ENCODE measurements at places on chromosomes 3 and 15.

DNA sequence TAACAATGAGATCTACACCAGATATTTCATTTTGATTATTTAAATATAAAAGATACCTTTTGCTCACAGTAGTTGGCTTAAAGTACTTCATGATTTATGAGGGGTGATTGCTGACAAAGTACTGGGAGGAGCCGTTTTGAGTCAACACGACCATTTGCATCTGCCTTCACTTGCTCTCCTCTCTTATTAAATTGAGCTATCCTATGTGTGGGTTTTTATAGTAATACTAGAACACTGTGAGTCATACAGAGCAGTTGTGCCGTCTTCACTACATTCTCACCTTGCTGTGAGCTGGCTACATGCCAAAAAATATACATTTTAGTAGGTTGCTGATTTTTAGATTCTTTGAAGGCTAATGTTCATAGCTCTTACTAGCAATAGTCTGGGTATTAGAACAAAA lies 161.2 kb downstream of the ALCAM start:
- peak; percentile 41 for DNase-seq

- no peak for DNase-seq
Observed at GRCh38 chr3:41330465-41330864, 131.2 kb downstream of the CTNNB1 start.

DNA sequence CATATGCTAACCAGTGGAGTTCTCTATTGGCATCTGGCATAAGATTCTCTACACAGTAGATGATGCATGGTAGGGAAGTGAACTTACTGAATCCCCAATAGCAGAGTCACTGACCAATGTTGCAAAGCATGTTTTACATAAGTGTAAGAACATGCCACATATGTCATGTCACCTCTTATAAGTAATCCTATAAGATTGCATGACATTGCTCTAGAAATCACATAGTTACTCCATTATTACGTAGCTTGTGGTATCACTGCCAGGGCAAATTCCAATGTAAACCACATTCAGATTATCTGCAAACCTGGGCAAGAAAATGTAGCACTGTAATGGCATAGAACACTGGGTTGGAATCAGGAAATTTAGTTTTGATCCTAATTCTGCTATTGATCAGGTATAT lies 198.2 kb upstream of the UMPS start:
- DNase-seq, result no peak

GRCh38 chr3:46296826-46297225 lies 54.6 kb downstream of the CCR3 start:
- DNase-seq, result no peak

GRCh38 chr15:64619880-64620839 lies 155.2 kb downstream of the RBPMS2 start:
- no peak for DNase-seq

DNA sequence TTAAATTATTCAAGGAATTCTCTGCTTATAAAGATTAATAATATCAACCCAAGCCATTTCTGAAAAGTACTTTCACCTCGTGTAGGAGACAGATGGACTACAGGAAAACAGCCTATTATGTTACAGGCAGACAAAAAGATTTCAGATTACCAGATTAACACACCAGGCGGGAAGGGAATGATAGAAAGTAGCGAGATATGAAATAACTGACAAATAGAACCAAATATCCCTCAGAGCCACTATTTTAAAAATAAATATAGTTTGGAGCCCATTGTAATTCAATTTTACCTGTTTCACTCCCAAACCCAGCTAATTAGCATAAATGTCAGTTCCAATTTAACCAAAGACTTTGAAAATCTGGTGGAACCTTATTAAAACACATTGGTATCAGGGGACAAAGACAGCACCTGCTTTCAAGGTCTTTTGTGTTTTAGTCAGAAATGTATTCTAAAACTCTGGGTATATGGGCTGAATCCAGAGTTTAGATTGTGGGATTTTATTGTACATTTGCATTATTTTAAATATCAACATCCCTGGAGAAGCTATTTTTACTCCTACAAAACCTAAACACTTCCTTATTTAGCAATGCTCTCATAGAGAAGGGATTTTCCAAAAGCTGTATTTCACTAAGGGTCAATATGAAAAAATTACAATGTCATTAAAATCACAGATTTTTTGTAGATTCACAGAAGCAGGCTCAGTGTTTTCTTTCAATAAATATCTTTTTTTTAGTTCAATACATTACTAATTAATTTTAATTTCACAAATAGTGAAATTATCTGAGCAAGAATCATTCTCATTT lies 138.4 kb downstream of the TNIK start:
- DNase-seq, result no peak

GRCh38 chr3:89025185-89025584 lies 82.2 kb upstream of the EPHA3 start:
- peak; percentile 51 for DNase-seq

- DNase-seq, result no peak
Observed at GRCh38 chr3:126023390-126023789, 54.4 kb downstream of the ROPN1B start.

DNA sequence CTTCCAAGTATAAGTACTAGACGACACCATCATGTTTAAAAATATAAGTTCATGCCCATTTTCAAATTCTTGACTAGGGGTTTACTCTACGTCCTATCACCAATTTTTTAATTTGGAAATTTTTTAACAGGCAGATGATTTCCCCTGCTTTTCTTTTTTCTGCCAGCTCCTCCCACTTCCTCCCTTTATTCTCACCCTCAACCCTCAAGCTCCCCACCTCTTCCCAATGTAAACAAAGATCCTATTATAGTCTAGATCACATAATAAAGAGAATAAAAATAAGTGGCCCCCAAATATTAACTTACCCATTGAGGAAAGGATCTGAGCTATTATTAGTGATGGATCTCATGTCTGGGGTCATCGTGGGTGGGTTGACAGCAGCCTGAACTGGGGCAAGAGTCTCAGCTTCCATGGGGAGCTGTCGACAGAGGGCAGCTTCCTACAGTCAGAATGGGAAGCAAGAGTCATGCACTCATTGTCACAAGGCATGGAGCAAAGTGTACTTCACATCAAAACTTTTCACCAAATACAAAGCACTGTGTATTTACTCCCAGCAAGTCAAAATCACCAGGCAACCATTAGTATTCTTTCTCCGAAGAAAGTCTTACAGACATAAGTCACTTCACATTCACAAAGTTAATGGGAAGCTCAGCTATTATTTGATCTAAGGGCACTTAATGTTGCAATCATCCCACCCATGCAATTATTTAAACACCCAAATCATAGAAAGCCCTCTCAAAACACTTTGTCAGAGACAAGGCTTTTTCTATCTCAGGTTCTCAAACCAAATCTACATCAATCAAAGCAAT lies 53.2 kb downstream of the TM4SF4 start:
- no peak for DNase-seq

DNA sequence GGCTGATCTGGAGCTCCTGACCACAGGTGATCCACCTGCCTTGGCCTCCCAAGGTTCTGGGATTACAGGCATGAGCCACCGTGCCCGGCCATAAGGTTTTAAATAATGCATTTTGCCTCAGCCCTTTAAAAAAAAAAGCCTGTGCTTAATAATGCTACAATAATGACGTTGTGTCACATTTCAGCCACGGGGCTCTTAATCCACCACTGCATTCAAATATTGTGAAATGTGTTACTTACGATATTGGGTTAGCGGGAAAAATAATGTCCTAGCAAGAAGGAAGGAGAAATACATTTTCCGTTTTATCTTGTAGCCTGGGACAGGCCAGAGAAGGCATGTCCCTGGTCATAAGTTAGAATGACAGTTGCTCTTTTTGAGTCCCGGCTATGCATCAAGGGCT lies 17.6 kb downstream of the PAQR5 start:
- DNase-seq, result no peak

DNA sequence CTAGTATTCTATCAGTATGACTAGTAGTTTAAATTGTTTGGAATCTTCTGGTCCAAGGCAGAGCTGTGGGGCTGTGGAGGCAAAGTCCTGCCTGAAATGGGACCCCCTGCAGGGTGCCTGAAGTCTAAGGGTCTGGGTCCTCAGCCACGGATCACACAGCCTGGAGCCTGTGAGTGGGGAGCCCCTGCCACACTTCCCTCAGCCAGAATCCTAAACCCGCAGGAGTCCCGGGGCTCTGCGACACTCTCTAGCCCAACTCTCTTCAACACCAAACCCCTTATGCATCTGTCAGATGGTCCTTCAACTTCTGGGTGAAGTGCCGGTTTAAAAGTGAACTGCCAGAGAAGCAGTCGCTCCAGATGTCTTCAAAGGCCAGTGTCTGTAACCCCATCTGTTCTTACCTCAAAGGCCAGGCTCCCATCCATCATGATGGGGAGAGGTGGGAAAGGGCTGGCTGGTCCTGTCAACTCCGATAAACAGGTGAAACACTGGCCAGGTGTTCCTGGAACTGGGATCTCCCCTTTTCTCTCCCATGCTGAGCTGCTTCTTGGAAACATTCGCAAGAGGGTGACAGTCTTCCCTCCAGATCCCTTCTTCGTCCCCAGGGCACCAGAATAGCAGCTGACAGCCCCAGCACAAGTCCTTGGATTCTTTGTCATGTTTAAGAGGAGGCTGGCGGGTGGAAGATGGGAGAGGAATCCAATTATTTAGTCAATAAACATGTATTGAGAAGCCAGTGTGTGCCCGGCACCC lies 45.6 kb downstream of the CPN2 start:
- no peak for DNase-seq

GRCh38 chr3:116440196-116440595 lies 5.1 kb downstream of the LSAMP start:
- no peak for DNase-seq

DNA sequence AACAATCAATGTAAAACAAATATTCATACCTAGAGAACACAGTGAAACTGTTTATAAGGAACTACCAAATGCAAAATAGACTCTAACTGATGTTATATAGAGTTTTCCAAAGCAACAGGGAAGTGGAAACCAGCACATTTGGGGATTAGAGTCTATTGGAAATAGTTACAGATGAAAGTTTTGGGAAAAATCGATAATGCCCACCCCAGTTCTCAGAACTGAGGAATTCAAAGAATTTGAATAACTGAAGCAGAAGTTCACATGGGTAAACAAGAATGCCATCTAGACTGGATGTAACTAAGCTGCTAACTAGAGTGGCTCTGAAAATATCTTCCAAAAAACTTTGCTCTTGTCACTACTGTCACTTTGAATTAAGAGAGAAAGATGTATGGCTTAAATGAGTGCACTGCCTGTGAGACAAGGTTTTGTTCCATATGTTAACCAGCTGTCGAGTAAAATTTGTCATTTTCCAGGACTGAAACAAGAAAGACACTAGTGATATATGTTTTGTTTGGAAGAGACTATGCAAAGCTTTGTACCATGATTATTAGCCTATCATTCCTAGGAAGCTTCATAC lies 9.2 kb upstream of the DENND4A start:
- DNase-seq, result no peak

- DNase-seq, result no peak
Observed at GRCh38 chr3:100538339-100538706, 45.9 kb downstream of the TMEM45A start.

GRCh38 chr15:66912441-66912840 lies 153.0 kb upstream of the SMAD3 start:
- DNase-seq, result no peak

GRCh38 chr3:34889641-34890040 lies 749.7 kb upstream of the ARPP21 start:
- DNase-seq, result no peak

GRCh38 chr3:21919383-21919782 lies 168.4 kb upstream of the ZNF385D start:
- DNase-seq, result no peak

GRCh38 chr3:49058011-49058410 lies 28.8 kb upstream of the IMPDH2 start:
- no peak for DNase-seq

- no peak for DNase-seq
Observed at GRCh38 chr15:88487796-88488523, 20.5 kb downstream of the MRPS11 start.

DNA sequence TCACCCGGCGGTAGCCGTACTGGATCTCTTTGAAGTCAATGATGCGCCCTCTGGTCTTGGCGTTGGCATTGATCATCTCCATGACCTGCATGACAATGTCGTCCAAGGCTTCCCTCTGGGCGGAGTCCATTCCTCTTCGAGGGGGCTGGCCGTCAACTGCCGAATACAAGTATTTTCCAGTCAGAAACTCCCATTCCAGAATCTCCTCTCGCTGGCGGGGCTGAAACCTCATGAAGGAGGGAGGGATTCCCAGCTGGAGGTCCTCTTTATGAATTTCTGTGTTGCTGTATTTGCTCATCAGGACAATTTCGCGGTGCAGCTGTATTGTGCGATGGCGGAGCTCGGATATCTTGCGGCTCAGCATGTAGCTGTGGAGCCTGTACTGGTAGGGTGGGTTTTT lies 73.4 kb downstream of the CHSY1 start:
- no peak for DNase-seq

- no peak for DNase-seq
Observed at GRCh38 chr3:122938783-122939425, 88.7 kb downstream of the SEMA5B start.

DNA sequence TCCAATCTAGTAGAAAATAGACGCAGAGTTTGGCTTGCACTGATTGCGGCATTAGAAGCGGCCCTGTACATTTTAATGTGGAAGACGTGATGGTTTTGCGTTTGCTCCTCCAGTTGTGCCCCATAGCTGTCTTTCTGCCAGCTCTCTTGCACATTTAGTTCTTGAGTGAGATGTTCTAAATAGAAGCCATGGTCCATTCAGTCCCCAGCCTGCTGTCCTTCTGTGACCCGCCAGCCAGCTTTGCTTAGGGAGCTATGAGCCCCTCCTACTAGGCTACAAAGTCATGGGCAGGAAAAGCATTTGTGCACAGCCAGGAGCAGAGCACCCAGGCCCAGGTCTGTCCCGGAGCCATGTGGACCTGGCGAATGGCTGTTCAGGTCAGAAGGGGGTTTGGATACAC lies 50.3 kb downstream of the APBA2 start:
- DNase-seq, result no peak

DNA sequence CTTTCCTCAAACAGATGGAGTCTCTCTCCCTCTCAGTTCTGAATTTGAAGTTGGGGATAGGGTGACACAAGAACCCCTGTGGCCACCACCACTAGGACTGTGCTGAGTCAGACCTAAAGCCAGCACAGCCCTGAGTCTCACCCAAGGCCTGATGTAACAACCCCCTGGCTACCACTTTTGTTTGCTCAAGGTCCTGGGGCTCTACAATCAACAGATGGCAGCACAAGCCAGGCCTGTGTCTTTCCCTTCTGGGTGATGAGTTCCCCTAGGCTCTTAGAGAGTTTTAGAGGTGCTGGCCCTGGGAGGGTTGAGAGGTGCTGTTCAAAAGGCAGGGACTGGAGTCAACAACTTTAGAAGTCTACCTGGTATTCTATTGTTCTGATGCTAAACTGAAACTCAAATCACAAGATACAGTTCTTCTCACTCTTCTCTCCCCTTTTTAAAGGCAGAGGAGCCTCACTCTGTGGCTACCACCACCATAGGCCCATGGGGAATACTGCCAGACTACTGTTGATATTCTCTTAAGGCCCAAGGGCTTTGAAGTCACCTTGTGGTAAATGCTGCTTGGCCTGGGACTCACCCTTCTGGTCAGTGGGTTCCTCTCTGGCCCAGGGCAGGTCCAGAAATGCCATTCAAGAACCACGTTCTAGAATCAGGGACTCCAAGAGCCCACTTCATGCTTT lies 6.5 kb downstream of the OR5K4 start:
- DNase-seq, result no peak

- DNase-seq, result no peak
Observed at GRCh38 chr15:78660584-78660983, 19.6 kb upstream of the CHRNB4 start.
